ENCODE measurements at places on chromosomes 12 and 14. TPM values are rescaled to one million over a fixed set of nuclear protein-coding genes. Genes with fewer than 3 reads are reported as not detected.

Gene TOX4
- polyA plus RNA-seq = 93.7 TPM

Gene PRPH
- not detected for polyA plus RNA-seq

Gene SMIM41
- not detected for polyA plus RNA-seq

GRCh38 chr14:68076451-68076850 is 256.9 kb downstream of the RAD51B start:
- no peak for DNase-seq

GRCh38 chr14:32865827-32866376 is 72.8 kb upstream of the NPAS3 start:
- DNase-seq = no peak

GRCh38 chr12:95571369-95571768 is 20.1 kb upstream of the USP44 start:
- DNase-seq = no peak

GRCh38 chr14:33837943-33838683 is 112.8 kb downstream of the EGLN3 start:
- DNase-seq = no peak

GRCh38 chr12:1776170-1776921 is 44.0 kb upstream of the LRTM2 start:
- DNase-seq = no peak

DNA sequence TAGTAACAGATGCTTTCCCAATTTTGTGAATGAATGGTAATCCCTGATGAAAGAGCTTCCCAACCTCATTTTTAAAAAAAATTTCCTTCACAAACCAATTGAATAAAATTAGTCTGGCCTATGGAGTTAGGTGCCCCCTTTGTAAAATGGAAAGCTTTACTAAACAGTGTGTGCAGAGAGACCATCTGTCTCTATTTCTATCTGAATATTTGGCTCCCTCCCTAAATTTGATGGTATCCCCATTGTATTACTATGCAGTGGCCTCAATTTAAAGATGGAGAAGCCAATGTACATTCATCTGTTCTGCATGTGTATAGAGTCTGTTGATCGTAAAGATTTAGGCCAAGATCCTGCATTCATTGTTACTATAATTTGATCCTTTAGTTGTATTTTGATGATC is 397.7 kb upstream of the RGS6 start:
- DNase-seq = no peak

- DNase-seq = no peak
Observed at GRCh38 chr12:104903648-104904423, 54.3 kb downstream of the SLC41A2 start.

All from AG04450 (cell line).